ENCODE measurements at places on chromosomes 2 and 18.

DNA sequence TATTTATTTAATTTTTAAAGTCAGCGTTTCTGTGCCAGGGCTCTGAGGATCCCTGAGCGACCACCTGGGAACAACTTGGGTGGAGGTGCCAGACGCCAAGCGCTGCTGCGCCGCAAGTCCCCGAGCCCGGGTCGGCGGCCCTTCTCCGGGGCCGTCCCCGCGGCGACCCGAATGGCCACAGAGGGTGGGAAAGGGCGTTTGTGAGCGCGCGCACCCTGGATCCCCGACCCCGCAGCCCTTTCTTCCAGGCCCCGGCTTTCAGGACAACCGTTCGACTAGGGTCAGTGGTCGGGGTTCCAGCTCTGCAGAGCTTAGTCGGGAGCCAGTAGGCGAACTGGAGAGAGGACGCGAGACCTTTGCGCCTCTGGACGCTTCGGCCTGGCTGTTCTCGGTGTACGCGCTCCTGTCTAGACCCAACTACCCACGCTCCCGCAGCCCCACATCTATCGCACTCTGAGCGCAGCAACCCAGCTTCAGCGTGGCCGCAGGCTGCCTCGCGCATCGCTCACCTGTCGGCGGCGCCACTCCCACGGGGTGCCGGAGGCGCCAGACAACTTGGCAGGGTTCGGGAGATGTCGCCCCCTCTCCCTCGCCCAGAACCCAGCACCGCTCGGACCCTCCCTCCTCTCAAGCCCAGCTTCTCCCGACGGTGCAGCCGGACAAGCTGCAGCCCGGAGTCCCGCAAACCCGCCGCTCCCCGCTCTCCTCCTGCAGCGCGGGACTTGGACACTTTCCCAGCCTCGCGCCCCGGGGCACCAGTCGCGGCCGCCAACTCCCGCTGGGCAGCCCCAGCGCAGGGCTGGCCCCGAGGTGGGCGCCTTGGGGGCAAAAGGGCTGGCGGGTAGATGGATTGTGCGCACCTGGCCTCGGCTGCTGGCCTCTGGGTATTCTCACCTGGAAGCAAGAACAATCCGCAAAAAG lies 758 bp downstream of the LYPD1 start:
- H3K4me3 ChIP-seq: no peak overlapping the region
- H3K4me1 ChIP-seq: no peaks in the 10 kb centered on the region
- no peak for DNase-seq
- peaks cover 33% of the 10 kb centered on the region for H3K27me3 ChIP-seq
- H3K36me3 ChIP-seq: no peaks in the 10 kb centered on the region

- peak overlapping the region; percentile 97 for H3K27ac ChIP-seq
- peak overlapping the region; percentile 91 for H3K4me3 ChIP-seq
- peaks cover 22% of the 10 kb centered on the region for H3K4me1 ChIP-seq
- no peaks in the 10 kb centered on the region for H3K27me3 ChIP-seq
Observed at GRCh38 chr2:159711562-159712142, 654 bp upstream of the MARCHF7 start.

DNA sequence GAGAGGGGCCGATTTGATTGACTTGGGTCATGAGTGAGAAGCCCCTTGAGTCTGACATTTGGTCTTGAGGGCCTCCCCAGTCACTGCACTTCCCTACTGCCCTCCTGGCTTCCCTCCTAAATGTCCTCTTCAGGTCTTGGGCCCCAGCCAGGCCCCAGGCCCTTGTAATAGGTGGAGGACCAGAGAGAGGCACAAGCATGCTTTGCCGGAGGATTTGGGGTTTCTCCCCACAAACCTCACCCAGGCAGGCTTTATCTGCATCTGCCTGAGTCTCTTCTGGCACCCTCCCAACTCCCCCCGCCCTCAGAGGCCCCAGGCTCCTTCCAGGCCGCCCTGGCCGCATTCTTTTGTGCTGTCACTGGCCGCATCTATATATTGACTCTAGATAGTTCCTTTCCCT lies 270.7 kb downstream of the HAUS1 start:
- H3K36me3 ChIP-seq: no peaks in the 10 kb centered on the region
- DNase-seq: no peak
- H3K27ac ChIP-seq: no peak overlapping the region
- no peaks in the 10 kb centered on the region for H3K4me1 ChIP-seq
- no peak overlapping the region for H3K4me3 ChIP-seq

GRCh38 chr18:39713961-39714360 lies 2148.4 kb upstream of the CELF4 start:
- no peaks in the 10 kb centered on the region for H3K4me1 ChIP-seq
- H3K36me3 ChIP-seq: no peaks in the 10 kb centered on the region
- DNase-seq: no peak
- no peaks in the 10 kb centered on the region for H3K27me3 ChIP-seq
- H3K27ac ChIP-seq: no peak overlapping the region
- no peak overlapping the region for H3K4me3 ChIP-seq

- H3K4me3 ChIP-seq: no peak overlapping the region
- no peak for DNase-seq
- no peaks in the 10 kb centered on the region for H3K27me3 ChIP-seq
- no peaks in the 10 kb centered on the region for H3K4me1 ChIP-seq
- peaks cover 91% of the 10 kb centered on the region for H3K36me3 ChIP-seq
- no peak overlapping the region for H3K27ac ChIP-seq
Observed at GRCh38 chr18:36158266-36158867, 28.7 kb downstream of the ELP2 start.

DNA sequence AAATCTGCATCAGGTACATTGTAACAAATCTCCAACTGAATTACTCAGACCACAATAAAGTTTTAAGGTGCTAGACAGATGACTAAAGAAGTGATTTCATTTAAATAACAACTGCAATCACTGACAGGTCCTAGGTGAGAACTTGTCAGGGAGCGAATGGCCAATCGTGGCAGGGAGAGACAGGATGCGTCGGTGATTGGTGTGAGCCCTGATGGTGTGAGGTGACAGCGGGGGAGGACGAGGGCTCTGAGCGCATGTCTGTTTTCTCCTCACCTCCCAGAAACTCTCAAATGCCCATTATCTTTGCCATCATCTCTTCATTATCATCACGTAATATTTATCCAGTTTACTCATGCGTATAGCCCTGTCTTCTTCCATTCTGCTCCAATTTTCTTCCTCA lies 207.9 kb upstream of the LYPD1 start:
- H3K4me1 ChIP-seq: no peaks in the 10 kb centered on the region
- no peaks in the 10 kb centered on the region for H3K36me3 ChIP-seq
- no peak overlapping the region for H3K4me3 ChIP-seq
- H3K27ac ChIP-seq: no peak overlapping the region
- no peaks in the 10 kb centered on the region for H3K27me3 ChIP-seq
- DNase-seq: no peak

- no peak for DNase-seq
- H3K4me1 ChIP-seq: no peaks in the 10 kb centered on the region
- H3K36me3 ChIP-seq: no peaks in the 10 kb centered on the region
- no peak overlapping the region for H3K4me3 ChIP-seq
Observed at GRCh38 chr18:54776282-54776977, 51.8 kb upstream of the RAB27B start.

GRCh38 chr2:211766689-211767088 lies 771.9 kb downstream of the ERBB4 start:
- H3K36me3 ChIP-seq: no peaks in the 10 kb centered on the region
- no peak for DNase-seq
- H3K4me1 ChIP-seq: no peaks in the 10 kb centered on the region
- no peak overlapping the region for H3K27ac ChIP-seq

GRCh38 chr2:16656784-16657391 lies 8.7 kb downstream of the CYRIA start:
- no peaks in the 10 kb centered on the region for H3K27me3 ChIP-seq
- no peak overlapping the region for H3K4me3 ChIP-seq
- H3K4me1 ChIP-seq: peaks cover 31% of the 10 kb centered on the region
- no peak for DNase-seq
- H3K36me3 ChIP-seq: no peaks in the 10 kb centered on the region

GRCh38 chr2:117980783-117981676 lies 32.8 kb downstream of the CCDC93 start:
- H3K36me3 ChIP-seq: peaks cover 8% of the 10 kb centered on the region
- no peaks in the 10 kb centered on the region for H3K27me3 ChIP-seq
- H3K4me1 ChIP-seq: no peaks in the 10 kb centered on the region
- no peak overlapping the region for H3K4me3 ChIP-seq

DNA sequence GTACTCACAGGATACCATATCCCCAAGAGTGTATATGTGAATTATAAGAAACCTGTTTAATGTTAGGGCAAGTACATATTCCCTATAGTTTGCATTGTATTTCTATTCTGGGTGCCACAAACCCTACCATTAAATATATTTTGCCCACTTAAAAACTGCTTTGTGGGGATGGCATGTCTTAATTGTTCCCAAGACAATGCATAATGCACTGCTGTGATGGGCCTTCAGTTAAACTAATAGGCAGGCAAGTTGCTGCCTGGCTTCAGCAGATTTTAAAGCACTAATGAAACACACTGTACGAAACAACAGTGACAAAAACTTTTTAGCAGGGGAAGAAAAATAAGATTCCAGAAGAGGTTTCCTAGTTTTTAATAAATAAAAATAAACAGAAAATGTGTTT lies 104.8 kb upstream of the VRK2 start:
- no peak overlapping the region for H3K27ac ChIP-seq
- H3K36me3 ChIP-seq: no peaks in the 10 kb centered on the region
- H3K4me1 ChIP-seq: no peaks in the 10 kb centered on the region

GRCh38 chr2:238155761-238156694 lies 2.7 kb upstream of the ERFE start:
- DNase-seq: no peak
- peaks cover 17% of the 10 kb centered on the region for H3K4me1 ChIP-seq
- peaks cover 38% of the 10 kb centered on the region for H3K27me3 ChIP-seq

GRCh38 chr2:190404487-190404886 lies 3.7 kb upstream of the MFSD6 start:
- peaks cover 12% of the 10 kb centered on the region for H3K4me1 ChIP-seq
- no peak overlapping the region for H3K27ac ChIP-seq
- DNase-seq: no peak
- H3K4me3 ChIP-seq: no peak overlapping the region
- no peaks in the 10 kb centered on the region for H3K27me3 ChIP-seq

All from T-cell (primary cell).